ENCODE measurements at places on chromosomes 2 and 18.

GRCh38 chr2:151197184-151198108, 64.2 kb downstream of the RBM43 start:
- DNase-seq, result no peak

- no peak for DNase-seq
These were observed 187.1 kb downstream of the PTPRM start for GRCh38 chr18:7754258-7754657.

DNA sequence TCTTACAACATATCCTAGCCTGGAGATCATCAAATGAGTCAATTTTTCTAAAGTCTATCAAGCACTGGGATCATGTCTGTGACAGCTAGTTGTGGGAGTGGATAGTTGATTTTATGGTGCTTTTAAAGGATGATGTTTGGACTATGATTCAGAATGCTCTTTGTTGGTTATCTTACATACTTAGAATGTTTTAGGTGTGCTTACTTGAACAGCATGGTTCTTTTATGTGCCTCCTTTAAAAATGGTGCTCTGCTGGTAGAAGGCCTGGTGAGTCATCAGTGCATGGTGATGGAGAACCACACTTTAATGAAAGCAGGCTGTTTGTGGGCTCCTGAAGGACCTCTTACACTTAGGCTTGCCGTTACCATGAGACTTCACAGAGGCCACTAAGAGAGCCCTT, 682.7 kb upstream of the FANCL start:
- DNase-seq, result no peak

GRCh38 chr2:64988420-64989125, 626 bp upstream of the SLC1A4 start:
- DNase-seq, result peak; percentile 59
